Transverse colon (tissue), 4 donors: ENCODE measurements at places on chromosomes 3 and 15. TPM values are rescaled to one million over a fixed set of nuclear protein-coding genes. Genes with fewer than 3 reads are reported as not detected.

The SCAANT1 gene
- not detected for total RNA-seq

The PTX3 gene
- 4.0 TPM for total RNA-seq

The HRG gene
- total RNA-seq = not detected

The RYR3 gene
- 3.0 TPM for total RNA-seq

The LRRIQ4 gene
- not detected for total RNA-seq

The TRNT1 gene
- total RNA-seq = 75.6 TPM

The PYGO1 gene
- 0.37 TPM for total RNA-seq

The NR2E3 gene
- total RNA-seq = not detected

The TMEM44 gene
- 60.3 TPM for total RNA-seq
